ENCODE measurements at places on chromosomes 3 and 15.

DNA sequence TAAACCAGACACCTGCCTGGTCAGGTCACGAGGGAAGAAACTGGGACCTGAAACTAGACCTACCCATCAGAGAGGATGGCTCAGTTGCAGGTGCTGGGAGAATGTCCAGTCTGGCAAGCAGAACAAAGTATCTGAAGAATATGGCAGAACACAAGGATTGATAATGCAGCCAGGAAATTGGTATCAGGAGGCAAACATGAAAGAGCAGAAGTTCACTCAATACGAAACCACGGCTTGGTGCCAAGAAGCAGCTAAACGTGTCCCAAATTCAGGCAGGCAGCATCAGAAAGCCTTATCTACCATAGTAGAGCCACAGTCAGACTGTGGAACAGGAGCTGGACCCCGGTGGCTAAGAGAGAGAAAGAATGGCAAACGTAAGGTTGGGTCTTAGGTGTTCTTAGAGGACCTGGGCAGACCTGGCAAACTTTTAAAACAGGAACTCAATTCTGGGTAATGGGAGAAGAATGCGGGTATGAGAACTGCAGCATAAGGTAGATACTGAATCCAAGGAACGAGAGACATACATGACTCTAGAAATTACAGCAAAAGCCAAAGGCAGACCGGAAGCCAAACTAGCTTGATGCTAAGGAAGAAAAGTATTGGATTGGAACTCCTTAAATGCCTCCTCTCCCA lies 169.0 kb upstream of the NECTIN3 start:
- no peak for DNase-seq

DNA sequence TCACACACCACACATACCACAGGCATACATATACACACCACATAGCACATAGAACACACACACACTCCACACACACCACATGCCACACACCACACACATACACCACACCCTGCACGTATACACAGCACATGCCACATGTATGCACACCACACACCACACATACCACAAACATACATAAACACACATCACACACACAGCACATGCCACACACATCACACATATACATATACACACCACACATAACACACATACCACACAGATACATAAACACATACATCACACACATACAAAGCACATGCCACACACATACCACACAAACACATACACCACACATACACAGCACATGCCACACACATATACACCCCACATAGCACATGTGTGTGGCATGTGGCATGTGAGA lies 171.1 kb downstream of the OR4M2 start:
- DNase-seq, result no peak

DNA sequence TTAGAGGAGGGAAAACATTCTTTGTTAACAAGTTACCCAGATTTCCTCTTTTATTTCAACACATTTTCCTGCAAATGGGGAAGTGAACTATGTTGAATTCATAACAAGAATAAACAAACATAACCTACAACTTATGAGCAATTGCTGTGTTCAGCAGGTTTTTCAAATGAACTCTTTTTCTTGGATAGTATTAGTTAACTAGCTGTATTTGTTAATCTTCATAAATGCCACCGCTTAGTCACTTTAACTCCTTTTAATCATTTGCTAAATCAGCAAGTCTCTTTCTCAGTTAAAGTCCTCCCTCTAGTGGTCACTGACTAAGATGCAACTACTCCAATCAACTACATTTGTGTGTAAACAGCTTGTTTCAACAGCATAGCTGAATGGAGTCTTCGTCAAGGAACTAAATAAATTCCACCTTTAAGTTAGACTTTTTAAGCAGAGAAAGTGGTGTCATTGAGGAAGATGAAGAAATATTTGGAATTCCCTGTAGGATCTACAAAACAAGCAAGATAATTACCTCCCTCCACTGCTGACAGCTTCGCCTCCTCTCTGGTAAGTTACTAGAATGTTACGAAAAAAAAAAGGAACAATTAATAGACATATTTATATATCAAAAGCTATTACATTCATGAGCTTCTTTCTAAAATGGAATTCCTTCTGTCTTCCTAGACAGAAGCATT lies 1122.0 kb downstream of the ROBO1 start:
- peak; percentile 23 for DNase-seq

- no peak for DNase-seq
Observed at GRCh38 chr15:81642451-81642990, 268.5 kb upstream of the TMC3 start.

GRCh38 chr3:2078821-2079220 lies 19.8 kb upstream of the CNTN4 start:
- DNase-seq, result no peak

GRCh38 chr3:59189526-59189925 lies 139.7 kb upstream of the CFAP20DC start:
- DNase-seq, result no peak

DNA sequence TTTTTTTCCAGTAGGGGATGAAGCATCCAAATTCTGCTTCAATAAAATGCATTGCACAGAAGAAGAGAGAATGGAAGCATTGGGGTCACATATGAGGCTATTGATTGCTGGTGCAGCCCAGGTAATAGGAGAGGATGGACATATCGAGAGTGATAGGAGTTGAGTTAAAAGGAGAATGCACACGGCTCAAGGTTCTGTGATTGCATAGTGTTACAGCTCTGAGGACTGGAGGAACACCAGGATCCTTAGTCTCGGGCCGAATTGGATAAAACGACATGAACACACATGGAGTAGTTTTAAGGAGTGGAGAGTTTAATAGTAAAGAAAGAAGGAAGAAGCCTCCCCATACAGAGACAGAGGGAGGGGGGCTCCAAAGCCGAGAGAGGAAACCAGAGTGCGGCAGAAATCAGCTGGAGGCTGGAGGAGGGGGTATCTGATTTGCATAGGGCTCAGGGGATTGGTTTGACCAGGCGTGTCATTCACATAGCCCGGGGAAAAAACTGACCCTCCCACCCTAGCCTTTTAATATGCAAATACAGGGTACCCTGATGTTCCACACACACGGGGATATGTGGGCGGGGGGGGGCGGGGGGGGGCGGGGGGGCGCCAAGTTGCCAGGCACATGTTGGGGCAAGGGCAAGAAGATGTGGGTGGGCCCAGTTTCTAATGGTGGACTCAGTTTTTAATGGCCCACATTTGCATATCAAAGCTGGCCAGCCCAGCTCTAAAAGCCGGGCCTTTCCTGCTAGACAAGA lies 156.9 kb downstream of the AGBL1 start:
- no peak for DNase-seq
